ENCODE measurements at places on chromosomes 4 and X.

GRCh38 chrX:68177542-68177941 is 255.8 kb downstream of the OPHN1 start:
- H3K4me3 ChIP-seq: no peak overlapping the region
- no peaks in the 10 kb centered on the region for H3K4me1 ChIP-seq
- no peaks in the 10 kb centered on the region for H3K27me3 ChIP-seq

DNA sequence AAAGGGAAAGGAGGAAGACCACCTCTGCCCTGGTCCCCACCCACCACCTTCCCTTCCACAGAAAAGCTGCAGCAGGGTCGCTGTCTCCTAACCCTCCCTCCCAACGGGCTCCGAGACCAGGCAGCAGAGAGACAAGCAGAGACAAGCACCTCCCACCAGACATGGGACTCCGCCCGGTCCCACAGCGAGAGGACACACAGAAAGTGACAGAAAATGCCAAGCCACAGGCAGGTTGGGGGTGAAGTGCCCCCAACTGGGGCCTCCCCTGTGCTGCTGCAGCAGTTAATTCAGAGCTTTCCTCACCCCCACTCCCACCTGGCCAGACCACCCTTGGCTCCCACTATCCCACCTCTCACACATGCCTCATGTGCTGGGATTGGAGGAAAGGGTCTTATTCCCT is 64.4 kb upstream of the AFAP1 start:
- H3K4me3 ChIP-seq: no peak overlapping the region
- no peaks in the 10 kb centered on the region for H3K4me1 ChIP-seq
- peaks cover 30% of the 10 kb centered on the region for H3K36me3 ChIP-seq
- no peaks in the 10 kb centered on the region for H3K27me3 ChIP-seq
- no peak overlapping the region for H3K27ac ChIP-seq

- H3K4me3 ChIP-seq: no peak overlapping the region
- no peak for DNase-seq
- H3K36me3 ChIP-seq: no peaks in the 10 kb centered on the region
- H3K4me1 ChIP-seq: peaks cover 21% of the 10 kb centered on the region
Observed at GRCh38 chr4:1250921-1251772, 2.2 kb upstream of the CTBP1 start.

DNA sequence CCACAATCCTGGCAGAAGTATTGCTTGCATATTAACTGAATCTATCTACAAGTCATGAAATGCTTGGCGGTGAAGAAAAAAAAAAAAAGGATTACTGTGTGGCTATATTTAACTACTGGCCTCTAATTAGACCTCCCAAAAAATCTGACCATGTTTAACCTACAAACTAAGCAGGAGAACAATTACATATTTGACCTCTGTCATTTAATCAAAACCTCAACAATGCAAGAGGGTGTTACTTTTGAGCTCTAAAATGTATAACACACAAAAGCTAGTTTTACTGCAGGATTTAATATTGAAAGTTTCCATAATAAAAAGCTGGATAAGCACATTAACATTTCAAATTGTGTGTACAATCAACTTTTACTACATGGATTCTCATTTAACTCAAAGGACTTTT is 1.5 kb downstream of the ITM2A start:
- no peaks in the 10 kb centered on the region for H3K36me3 ChIP-seq
- no peaks in the 10 kb centered on the region for H3K4me1 ChIP-seq
- DNase-seq: no peak
- peak overlapping the region; percentile 48 for H3K4me3 ChIP-seq

DNA sequence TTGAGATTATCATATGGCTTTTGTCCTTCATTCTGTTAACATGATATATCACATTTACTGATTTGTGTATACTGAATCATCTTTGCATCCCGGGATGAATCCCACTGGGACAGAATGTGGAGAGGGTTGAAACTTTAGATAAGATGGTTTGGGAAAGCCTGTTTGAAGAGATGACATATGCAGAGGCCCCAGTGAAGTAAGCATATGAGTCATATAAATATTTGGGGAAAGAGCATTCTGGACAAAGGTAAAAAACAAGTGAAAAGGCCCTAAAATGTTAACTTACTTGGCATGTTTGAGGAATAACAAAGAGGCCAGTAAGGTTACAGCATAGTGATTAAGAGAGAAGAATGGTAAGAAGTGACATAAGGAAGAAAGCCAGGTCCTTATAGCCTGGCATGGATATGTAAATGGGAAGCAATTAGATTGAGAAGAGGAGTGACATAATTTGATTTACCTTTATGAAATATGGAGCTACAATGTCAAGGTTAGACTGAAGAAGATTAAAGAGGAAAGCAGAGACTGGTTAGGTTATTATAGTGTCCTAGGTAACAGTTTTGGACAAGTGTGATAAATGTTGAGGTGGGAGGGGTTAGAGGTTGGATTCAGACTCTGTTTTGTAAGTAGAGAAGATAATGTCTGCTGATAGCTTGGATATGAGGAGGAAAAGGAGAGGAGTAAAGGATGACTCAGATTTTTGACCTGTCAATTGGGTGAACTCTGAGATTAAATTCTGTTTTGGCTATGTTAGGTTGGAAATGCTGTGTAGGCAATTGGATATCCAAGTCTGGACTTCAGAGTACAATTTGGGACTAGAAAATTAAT is 54.6 kb upstream of the DRP2 start:
- H3K4me3 ChIP-seq: no peak overlapping the region
- H3K4me1 ChIP-seq: no peaks in the 10 kb centered on the region
- no peak overlapping the region for H3K27ac ChIP-seq
- no peaks in the 10 kb centered on the region for H3K36me3 ChIP-seq

GRCh38 chr4:88697141-88697540 is 488 bp downstream of the NAP1L5 start:
- H3K27me3 ChIP-seq: no peaks in the 10 kb centered on the region
- peak overlapping the region; percentile 54 for H3K27ac ChIP-seq
- peak; percentile 66 for DNase-seq

DNA sequence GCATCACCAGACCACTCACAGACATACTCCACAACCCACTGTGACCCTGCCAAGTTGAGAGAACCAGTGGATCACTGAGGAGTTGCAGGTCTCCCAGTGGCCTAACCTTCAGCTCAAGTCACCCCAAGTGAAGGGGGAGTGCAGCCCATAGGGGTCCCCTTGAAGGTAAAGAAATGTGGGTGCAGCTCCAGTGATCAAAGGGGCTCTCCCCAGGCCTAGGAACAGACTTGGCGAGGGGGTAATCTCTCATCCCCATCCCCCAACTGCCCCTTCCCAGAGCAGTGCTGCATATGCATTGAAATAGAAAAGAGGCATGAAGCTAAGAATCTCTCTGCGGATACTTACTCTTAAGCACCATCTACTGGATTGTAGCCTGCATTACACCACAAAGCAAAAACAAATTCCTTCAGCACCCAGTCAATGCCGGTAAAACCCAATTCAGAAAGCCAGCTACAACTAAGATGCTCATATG is 27.0 kb downstream of the MAGEE1 start:
- DNase-seq: no peak
- H3K4me3 ChIP-seq: no peak overlapping the region
- no peaks in the 10 kb centered on the region for H3K27me3 ChIP-seq
- no peak overlapping the region for H3K27ac ChIP-seq
- H3K36me3 ChIP-seq: no peaks in the 10 kb centered on the region

GRCh38 chrX:136397001-136397400 is 90.7 kb upstream of the BRS3 start:
- H3K27ac ChIP-seq: no peak overlapping the region
- no peaks in the 10 kb centered on the region for H3K4me1 ChIP-seq
- no peaks in the 10 kb centered on the region for H3K27me3 ChIP-seq

- no peaks in the 10 kb centered on the region for H3K27me3 ChIP-seq
- no peak overlapping the region for H3K4me3 ChIP-seq
- DNase-seq: no peak
- no peaks in the 10 kb centered on the region for H3K36me3 ChIP-seq
Observed at GRCh38 chr4:114264877-114265291, 285.4 kb upstream of the ARSJ start.

DNA sequence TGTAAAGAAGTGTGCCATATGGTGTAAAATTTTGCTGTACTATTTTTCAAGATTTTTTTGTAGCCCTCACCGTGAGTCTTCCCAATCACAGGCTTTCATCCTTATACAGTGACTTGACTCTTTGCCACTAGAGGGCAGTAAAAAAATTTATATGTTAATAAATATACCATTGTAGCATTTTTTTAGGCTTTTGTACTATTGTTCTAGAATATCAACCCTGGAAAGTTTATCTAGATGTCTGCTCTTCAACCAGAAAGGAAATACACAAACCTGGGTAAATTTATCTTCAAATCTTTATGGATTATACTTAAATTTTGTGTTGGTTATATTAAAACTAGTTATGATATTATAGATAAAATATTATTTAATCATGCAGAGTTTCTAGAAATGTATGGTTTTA is 235.3 kb downstream of the TENM3 start:
- H3K4me3 ChIP-seq: no peak overlapping the region
- no peak overlapping the region for H3K27ac ChIP-seq
- no peaks in the 10 kb centered on the region for H3K4me1 ChIP-seq

DNA sequence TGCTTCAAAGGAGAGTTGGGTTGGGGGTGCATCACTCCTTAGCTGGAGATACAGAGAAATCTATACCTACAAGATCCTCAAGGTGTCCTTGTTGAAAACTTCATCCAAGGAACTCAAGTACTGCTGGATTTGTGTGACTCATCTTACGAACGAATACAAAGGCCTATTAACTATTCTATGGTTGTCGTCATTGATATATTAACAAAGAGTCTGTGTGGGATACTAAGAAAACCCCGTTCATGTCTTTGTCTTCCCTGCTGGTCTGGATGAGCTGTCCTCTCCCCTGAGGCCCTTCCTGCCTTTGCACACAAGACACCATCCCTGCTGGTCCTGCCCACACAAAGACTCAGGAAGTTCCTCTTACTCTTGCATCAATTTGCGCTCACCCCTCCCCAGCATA is 54.9 kb upstream of the IRF2 start:
- no peak for DNase-seq
- peaks cover 1% of the 10 kb centered on the region for H3K4me1 ChIP-seq
- no peak overlapping the region for H3K4me3 ChIP-seq
- no peaks in the 10 kb centered on the region for H3K27me3 ChIP-seq
- H3K36me3 ChIP-seq: no peaks in the 10 kb centered on the region

Measured in ascending aorta (tissue), 2 donors.